ENCODE measurements at places on chromosomes 16 and 17.

DNA sequence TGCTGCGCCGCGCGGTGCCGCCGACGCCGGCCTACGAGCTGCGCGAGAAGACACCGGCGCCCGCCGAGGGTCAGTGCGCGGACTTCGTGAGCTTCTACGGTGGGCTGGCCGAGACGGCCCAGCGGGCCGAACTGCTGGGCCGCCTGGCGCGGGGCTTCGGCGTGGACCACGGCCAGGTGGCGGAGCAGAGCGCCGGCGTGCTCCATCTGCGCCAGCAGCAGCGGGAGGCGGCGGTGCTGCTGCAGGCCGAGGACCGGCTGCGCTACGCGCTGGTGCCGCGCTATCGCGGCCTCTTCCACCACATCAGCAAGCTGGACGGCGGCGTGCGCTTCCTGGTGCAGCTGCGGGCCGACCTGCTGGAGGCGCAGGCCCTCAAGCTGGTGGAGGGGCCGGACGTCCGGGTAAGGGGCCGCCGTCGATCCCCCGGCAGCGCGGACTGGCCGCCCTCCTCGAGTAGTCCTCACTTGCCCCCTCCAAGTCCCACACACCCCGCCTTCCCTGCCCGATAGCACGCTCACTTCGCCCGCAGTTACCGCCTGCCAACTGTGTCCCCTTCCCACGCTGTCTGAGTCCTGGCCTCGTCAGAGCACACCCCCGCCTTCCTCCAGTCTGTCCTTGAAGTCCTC is 470 bp downstream of the MLYCD start:
- no peak for DNase-seq

DNA sequence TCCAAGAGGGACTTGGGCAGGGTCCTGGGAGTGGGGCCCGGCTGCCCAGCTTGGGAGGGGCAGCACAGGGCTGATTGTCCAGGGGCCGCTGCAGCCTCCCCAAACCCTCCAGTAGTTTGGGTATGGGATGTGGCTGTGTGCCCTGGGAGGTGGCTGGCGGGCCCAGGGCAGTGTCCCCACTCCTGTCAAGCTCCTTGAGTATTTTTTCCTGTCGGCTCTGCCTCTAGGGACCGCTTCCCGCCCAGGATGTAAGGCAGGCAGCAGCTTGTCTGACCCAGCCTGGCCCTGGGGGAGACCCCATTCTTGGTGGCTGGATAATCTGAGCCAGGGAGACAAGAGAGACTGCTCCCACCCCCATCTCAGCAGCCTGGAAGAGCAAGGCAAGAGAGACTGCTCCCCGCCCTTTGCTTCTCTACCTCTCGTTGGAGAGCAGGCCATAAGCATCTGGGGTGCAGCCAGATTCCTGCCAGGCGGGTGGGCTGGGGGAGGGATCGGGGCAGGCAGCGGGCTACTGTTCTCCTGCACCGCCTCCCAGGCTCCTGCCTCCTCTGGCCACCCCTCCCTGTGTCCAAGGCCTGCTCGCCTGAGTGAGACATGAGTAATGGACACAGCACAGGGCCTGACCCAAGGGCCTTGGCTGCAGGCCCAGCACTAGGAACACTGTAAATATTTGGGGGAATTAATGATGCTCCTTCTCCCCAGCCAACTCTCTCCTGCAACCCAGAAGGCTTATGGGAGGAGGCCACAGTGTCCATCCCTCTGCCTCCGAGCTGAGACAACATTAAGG is 18.4 kb upstream of the ITGA3 start:
- no peak for DNase-seq

GRCh38 chr17:4472286-4472685 is 26.4 kb upstream of the SPNS2 start:
- no peak for DNase-seq

DNA sequence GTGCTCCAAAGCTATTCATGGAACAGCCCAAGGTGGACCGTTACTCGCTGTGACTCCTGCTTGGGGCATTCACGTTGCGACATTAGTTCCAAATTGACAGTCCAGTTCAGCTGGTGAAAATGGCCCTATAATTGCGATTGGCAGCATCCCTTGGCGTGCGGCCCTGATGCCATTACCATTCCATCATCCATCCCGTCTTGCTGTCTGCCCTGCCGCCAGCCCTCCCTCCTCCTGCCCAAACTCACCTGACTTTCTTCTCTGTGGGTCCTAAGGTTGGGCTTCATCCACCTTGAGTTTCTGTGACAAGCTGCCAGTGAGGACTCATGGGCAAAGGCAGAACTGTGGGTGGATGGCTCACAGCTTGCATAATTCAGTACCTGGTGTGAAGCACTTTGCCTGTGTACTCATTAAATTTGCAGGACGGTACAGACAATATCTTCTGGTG is 104.6 kb downstream of the RPTOR start:
- DNase-seq = no peak

GRCh38 chr17:41655611-41656111 is 31.3 kb upstream of the KRT17 start:
- no peak for DNase-seq

DNA sequence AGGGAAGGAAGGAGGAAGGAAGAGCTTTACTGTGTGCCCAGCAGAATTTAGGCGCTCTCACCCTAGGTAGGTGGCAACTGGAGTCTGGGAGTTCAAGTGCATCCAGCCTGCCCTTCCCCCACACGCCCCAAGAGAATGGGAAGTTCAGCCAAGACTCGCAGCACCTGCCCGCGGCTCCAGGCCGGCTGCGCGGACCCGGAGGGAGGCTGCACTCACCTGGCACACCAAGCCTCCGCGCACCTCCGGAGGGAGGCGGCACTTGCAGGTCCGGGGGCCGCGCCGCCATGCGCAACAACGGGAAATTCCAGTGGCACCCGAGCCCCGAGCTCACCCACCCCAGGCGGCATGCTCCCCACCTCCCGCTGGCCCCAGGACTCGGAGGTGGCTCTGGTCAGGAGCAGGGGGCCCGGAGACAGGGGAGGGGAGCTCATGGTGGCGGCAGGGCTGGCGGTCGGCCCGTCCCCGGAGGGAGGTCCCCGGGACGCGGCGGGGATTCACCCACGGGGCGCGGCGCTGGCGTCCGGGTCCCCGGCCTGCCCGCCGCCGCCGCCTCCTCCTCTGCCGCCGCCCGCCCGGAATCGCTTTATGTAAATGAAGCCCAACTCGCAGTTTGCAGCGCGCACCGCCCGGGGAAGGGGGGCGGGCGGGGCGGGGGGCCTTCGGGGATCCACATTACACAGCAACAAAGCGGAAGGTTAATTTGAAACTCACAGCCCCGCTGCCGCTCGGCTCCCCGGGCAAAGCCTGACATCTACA is at the start of gene ZFHX3:
ZFHX3 (minus strand) TSS at position 593 of the 756 bp plus-strand sequence. CDS start 87,983 bp downstream, outside the sequence.
- no peak for DNase-seq

GRCh38 chr17:40103071-40103661 is 2.8 kb upstream of the NR1D1 start:
- DNase-seq = no peak

DNA sequence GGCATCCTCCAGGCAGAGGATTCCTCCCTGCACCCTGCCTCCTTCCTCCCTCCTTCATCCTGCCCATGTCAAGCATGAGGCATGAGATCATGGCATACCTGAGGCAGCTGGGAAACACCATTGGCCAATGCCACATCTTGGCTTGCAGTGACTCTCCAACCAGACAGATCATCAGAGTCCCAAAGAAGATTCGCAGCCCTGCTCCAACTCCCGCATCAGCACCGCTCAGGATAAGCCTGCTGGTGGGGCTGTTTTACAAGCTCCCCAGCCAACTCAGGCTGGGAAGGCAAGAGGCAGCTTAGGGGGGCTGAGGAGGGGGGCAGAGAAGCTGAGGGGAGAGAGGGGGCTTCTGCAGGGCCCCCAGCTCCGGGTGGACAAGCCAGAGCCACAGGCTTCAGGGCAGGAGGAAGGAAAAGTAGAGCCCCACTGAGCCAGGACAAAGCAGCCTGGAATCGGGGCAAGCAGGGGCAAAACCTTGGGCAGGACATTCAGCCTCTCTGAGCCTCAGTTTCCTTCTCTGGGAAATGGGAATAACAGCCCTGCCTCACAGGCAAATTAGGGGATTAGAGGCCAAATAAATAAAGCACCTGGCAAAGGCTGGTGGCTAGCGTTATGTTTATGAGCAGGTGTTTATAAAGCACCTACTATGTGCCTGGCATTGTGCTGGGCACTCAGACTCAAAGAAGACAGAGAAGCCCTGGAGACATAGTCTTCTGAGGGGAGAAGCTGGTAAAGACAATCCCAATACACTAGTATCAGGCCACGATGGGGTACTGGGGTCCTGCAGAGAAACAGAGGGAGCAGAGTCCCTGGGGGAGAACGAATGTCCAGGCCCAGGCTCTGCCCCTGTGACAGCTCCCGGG is 88.1 kb downstream of the GOSR1 start:
- no peak for DNase-seq

DNA sequence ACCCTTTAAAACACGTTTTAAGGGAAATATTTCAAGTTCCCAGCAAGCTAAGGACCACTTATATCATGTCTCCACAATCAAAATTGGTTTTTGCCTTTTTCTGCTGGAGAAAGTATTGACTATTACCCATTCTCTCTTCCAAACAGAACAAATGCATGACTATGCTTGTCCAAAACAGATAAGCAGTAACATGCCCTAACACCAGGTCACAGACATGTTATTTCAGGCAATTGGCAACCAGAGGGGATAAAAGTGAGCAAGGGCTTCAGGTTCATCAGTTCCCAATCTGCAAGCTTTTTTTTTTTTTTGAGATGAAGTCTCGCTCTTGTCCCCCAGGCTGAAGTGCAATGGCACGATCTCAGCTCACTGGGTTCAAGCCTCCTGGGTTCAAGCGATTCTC is 15.0 kb downstream of the SKA2 start:
- no peak for DNase-seq

DNA sequence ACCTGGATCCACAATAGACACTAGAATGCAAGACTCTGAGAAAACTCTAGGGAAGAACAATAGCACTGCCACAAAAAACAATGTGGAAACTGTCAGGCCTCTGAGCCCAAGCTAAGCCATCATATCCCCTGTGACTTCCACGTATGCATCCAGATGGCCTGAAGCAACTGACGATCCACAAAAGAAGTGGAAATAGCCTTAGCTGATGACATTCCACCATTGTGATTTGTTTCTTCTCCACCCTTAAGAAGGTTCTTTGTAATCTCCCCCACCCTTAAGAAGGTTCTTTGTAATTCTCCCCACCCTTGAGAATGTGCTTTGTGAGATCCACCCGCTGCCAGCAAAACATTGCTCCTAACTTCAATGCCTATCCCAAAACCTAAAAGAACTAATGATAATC is 39.2 kb upstream of the TNRC6C start:
- DNase-seq = no peak

GRCh38 chr16:23788685-23789084 is 33.9 kb downstream of the CHP2 start:
- no peak for DNase-seq

DNA sequence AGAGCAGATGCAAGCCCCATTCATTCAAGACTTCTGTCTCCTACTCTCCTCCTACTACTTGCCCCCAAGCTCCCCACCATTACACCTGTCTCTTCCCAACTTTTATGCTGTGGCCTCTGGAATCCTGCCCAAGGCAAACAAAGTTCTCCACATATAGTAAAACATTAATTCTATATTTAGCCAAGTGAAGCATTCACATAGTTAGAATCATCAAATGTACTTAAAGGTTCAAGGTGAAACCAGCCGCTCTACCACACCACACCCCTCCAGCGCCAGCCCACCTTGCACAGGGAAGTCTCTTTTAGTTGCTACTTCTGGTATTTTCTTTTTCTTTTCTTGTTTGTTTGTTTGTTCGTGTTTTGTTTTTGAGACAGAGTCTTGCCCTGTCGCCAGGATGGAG is 25.4 kb upstream of the GUCY2D start:
- DNase-seq = no peak

DNA sequence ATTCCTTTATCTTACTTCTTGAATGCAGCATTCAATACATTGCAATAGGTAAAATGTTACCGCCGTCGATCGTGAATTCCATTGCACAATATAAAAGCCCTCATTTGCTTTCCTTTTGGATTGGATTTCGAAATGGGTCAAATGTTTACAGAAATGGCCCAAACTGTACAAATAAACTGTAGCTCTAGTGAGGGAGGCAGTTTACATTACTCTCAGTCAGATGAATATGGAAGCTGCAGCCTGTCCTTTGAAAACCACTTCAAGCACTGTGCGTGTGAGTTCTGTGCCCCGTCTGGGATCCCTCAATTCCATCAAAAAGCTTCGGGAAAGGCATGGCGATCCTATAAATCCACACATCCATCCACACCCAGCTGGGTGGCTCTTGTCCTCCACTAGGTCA is 258.6 kb upstream of the FOXF1 start:
- DNase-seq = no peak

DNA sequence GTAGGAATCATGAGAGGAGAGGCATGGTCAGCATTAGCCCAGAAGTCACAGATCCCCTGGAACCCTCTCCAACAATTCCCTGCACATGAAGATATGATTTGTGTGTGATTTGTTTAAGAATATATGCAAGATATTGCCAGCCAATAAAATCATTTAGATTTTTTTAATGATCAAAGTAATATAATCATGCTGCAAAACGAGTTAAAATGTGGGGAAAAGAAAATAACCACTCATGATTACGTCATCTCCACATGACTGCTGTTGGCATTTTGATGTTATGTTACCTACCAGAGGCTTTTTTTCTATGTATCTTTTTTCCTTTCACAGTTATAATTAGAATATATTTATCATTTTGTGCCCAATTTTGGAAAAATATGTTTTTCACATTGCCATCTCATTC is 22.4 kb downstream of the SLC35G3 start:
- no peak for DNase-seq

GRCh38 chr16:70416748-70417616 is 21.9 kb downstream of the ST3GAL2 start:
- DNase-seq = no peak

- no peak for DNase-seq
Measured at GRCh38 chr16:69471121-69471520, 46.7 kb downstream of the CYB5B start.

All from activated T-helper 1 cell treated with anti-CD3 and anti-CD28 coated beads, Interleukin-2, amount 50 U/mL, for 16 hours (primary cell).